RPMI8226 (cell line): ENCODE measurements at places on chromosomes 2 and 18.

GRCh38 chr2:69489793-69490192 is 52.6 kb upstream of the NFU1 start:
- no peak for DNase-seq

DNA sequence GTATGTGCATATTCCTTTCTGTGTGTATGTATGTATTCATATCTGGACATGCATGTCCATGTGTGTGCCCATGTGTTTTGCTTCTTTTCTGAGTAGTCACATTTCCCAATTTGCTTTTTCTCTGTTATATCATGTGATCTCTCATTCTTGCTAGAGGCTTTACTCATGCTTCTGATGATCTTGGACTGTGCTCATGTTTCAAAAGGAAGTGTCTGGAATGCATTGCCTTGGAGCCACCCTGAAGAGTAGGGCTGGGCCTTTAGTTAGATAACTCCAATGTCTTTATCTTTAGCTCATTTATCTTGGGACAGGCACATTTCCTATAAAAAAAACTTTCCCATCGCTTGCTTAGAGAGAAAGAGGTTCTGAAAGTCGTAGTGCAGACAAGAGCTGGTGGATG is 859.2 kb downstream of the CNTNAP5 start:
- DNase-seq: no peak

- no peak for DNase-seq
These were observed 929 bp upstream of the CREG2 start for GRCh38 chr2:101388232-101388631.

- no peak for DNase-seq
These were observed 262.4 kb downstream of the SS18 start for GRCh38 chr18:25827961-25828561.

DNA sequence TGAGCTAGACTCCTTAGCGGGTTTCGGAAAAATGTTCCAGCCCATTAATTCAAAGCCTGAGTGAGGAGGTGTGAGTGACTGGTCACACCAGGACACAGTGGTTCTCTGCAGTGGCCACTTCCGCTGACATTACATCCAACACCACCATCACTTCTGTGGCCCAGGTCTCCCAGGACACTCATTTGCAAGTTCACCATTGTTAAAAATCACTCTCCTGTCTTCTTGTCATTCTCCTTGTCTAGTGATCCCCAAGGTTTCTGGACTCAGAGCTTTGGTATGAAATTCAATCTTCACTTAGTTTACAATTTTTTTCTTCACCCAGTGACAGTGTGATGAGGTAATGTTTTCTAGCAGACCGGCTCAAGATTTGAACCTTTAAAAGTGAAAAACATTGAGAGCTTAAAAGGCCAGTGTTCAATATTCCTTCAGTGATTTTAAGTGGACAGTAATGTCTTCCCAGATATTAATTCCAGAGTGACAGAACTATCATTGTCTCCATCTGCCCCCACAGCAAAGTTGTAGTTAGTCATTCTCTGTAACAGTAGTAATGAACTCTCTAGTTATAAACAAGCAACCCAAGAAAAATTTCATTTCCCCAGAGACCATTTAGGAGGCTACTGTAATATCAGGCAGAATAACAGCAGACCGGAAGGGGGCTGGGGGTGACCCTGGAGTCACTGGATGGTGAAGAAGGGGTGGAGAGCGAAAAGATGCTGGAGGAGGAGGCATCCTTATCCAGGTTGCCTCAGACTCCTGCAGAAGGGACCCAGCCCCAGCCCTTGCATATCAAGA is 164.9 kb downstream of the GFPT1 start:
- DNase-seq: no peak

GRCh38 chr2:71784734-71785511 is 331.6 kb downstream of the DYSF start:
- DNase-seq: no peak

DNA sequence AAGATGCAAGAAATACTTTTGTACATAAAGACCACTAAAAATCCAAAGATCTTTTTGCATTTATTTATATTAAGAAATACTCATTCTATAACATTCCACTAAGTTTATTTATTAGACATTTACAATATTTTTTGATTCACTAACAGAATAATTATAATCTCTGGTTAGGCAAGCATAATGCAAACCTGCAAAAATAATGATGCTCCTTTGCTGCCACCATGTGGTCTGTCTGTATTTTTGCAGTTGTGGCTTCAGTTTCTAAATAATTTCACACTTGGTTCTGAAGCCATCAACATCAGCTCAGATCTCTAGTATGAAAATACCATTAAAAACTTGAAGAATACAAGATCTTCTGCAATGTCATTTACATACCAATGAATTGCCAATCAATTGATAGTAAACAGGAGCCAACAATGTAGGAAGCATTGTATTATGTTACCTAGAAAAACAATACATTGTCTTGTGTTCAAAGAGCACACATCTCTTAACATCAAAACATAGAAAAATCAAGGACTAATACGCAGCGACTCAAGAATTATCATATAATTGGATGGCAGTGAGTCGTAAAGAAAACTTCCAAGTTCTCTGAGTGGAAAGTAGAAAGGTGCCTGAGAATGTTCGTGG is 28.8 kb upstream of the WDR75 start:
- peak; percentile 42 for DNase-seq

DNA sequence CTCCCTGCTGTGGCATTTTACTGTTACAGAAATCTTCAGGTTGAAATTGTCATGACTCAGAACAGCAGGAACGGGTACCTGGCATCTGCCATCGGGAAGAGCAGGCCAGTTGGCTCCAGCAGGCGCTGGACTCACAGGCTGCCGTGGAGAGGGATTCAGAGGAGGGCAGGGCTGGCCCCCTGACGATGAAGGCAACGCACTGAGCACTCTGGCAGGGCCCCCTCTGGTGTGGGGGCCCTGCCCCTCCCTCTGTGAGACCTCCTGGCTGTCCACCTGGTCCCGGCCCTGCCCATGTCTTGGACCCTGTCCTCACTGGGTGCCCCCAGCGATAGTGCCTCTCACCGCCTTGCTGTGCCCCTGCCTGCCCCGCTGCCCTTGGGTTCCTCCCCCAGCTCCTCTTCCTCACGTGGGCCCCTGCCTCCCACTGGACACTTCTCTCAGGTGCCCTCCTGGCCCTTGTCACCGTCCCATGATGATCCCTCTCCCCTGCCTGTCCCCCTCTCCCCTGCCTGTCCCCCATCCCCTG is 23.3 kb upstream of the ALLC start:
- no peak for DNase-seq

- DNase-seq: no peak
These were observed 239.8 kb downstream of the XIRP2 start for GRCh38 chr2:167128130-167128529.

DNA sequence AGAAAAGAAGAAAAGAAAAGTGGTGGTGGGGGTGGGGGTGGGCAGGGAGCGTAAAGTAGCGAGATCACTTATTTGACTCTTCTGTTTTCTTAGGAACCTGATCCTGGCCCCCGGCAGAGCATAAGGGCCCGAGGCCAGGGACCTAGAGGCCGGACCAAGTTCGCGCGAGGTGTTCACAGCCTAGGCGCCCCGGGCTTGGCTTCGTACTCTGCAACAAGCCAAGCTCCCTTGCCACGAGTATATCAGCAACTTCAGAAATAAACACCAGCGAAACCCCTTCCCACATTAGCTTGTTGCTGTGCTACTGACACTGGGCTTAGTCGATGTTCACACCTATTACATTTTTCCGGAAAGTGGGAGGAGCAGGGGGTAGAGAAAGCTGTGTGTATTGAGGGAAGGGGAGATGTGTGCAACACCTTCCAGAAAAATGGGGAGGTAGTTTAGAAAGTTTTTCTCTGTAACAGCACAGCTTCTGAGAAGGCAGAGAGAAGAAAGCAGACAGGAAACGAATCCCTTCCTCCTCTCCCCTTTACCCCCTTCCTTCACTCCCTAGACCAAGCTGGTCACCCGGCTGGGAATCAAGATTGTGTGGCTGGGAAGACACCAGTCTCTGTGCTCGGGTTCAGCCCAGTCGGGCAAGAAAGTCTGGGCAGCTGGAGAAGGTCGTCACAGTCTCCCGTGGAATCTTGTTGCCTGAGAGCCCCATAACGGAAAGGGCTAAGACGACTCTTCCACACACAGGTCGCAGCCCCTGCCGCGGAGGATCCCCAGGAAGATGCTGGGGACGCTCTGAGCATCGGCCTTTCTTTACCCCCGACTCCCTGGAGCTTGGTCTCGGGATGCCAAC is 12.0 kb upstream of the SATB2 start:
- DNase-seq: no peak

- DNase-seq: no peak
These were observed 71.8 kb upstream of the HS6ST1 start for GRCh38 chr2:128390256-128390990.

- DNase-seq: no peak
These were observed 199.7 kb downstream of the TPGS2 start for GRCh38 chr18:36629138-36629530.

DNA sequence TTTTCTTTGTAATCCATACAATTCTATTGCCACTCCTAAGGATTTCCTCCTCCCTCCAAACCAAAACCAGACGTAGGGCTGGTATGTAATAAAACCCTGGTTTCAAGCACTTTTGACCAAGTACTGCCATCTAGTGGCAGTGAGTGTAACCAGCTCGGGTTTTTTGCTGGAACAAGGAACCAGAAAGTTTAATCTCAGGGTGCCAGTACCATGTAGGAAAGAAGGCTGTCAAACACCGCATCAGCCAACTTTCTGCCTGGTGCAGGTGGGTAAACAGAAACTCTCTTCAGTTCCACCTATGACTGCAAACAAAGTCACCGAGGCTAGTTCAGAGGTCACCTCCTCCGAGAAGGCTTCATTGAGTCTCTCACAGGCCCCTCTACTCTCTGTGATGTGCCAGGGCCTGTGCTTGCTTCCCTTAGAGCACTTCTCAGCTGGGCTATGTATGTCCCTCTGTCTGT is 10.2 kb upstream of the THNSL2 start:
- peak; percentile 61 for DNase-seq

DNA sequence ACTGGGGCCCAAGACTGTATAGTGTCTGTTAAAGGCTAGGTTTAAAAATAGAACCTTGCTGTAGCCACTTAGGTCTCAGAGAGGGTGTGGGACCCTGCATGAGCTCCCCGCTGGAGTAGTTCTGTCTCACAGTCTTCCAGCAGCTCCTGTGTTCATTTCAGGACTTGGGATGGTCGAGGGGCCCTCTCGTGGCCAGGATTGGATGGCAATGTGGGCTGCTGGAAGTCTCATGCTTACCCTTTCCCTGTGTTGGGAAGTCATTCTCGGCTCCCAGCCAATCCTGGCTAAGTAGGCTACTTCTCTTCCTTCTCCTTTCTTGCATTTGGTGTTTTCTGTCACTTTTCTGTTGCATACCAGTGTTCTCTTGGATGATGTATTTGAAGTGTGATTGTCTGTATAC is 284.0 kb upstream of the GCFC2 start:
- peak; percentile 8 for DNase-seq

GRCh38 chr2:23803965-23804542 is 122.9 kb downstream of the ATAD2B start:
- peak; percentile 35 for DNase-seq

- DNase-seq: peak; percentile 22
These were observed 136.5 kb upstream of the RND3 start for GRCh38 chr2:150624001-150624401.

DNA sequence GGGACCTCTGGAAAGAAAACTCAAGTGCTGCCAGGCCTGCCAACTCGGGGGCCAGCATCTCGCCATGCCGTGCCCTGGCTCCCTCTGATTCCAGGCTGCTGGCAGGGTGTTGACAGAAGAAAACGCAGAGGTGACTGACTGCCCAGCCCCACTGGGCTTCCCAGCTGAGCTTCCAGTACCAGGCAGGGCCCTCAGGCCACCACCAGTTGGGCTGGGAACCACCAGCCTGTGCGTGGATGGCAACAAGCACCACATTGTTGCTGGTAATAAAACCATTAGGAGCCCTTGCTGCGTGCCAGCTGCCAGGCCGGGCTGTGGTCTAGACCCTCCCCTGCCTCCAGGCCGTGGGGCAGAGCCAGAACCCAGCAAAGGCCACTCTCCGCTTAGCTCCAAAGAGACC is 9.2 kb downstream of the DNMT3A start:
- no peak for DNase-seq

DNA sequence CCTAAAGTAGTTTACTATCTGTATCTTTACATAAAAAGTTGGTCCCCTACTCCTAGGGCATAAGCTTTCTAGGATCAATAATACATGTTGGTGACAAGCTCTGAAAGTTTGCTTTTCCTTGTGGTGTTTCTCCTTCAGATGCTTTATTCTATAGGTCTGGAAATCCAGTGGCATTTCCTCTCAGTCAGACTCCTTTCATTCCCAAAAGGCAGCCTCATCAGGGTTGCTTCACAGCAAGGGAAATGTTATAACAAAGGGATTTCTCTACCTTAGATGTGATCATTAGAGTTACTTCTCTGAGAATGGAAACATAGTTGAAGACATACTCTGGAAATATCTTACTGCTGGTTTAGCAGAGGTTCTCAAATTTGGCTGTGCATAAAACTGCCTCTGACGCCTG is 1072.4 kb upstream of the ZEB2 start:
- DNase-seq: no peak

GRCh38 chr2:72974436-72974754 is 57.1 kb downstream of the EMX1 start:
- no peak for DNase-seq

- no peak for DNase-seq
These were observed 54.5 kb downstream of the ACSL3 start for GRCh38 chr2:222915092-222915957.

DNA sequence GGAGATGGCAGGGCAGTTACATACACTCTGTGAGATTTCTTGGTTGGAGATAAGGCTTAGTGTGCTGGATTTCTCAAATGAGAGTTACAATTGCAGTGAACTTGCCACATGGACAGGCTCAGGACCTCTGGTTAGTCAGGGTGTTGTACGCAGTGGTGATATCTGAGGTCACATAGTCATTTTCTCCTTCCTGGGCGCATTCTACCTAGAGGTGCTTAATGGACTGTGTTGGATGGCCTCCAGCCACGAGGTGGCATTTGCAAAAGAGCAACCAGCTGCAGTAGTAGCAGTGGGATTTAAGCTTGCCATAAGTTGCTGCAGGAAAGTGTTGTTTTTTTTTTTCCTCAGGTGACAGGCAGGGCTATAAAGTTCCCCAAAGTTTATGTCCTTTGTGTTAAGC is 173.8 kb upstream of the TMEM200C start:
- no peak for DNase-seq

DNA sequence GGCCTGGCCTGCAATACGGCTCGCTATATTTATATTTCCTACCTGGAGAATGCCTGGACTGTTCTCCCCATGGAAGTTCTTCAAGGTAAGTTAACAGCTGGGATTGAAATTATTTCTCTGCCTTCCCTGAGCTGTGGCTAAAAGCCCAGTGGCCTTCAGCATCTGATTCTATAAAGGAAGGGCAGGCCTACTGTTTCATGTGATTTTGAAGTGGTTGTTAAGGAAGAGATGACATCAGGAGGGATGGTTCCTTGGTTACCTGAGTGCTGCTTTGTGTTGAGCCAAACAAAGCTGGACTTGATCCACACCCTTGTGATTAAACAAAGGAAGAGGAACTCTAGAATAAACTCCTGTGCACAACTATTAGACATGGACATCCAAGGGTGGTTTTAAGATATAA is 61.6 kb downstream of the MFSD6 start:
- DNase-seq: peak; percentile 88

GRCh38 chr2:138649571-138649970 is 130.6 kb downstream of the NXPH2 start:
- DNase-seq: no peak
